ENCODE measurements at places on chromosomes 5 and 9. TPM values are rescaled to one million over a fixed set of nuclear protein-coding genes. Genes with fewer than 3 reads are reported as not detected.

- peak; percentile 67 for DNase-seq
Measured at GRCh38 chr5:141783005-141783946, 94.9 kb downstream of the PCDH1 start.

- no peak for DNase-seq
Measured at GRCh38 chr9:135299239-135299590, 180.4 kb upstream of the PPP1R26 start.

Gene NMUR2
- not detected for total RNA-seq

DNA sequence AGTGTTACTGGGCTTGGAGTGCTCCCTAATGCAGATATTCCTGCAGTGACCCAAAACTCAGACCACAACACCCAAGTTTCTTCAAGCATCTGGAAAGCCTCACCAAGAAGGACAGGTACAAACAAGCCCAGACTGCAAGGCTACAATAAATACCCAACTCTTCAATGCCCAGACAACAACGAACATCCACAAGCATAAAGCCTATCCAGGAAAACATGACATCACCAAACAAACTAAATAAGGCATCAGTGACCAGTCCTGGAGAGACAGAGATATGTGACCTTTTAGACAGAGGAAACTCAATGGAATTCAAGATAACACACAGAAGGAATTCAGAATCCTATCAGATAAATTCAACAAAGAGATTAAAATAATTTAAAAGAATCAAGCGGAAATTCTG, 605.6 kb downstream of the PDE4D start:
- DNase-seq: no peak

Gene ELP1
- 46.3 TPM for total RNA-seq

Gene SLC34A3
- not detected for total RNA-seq

DNA sequence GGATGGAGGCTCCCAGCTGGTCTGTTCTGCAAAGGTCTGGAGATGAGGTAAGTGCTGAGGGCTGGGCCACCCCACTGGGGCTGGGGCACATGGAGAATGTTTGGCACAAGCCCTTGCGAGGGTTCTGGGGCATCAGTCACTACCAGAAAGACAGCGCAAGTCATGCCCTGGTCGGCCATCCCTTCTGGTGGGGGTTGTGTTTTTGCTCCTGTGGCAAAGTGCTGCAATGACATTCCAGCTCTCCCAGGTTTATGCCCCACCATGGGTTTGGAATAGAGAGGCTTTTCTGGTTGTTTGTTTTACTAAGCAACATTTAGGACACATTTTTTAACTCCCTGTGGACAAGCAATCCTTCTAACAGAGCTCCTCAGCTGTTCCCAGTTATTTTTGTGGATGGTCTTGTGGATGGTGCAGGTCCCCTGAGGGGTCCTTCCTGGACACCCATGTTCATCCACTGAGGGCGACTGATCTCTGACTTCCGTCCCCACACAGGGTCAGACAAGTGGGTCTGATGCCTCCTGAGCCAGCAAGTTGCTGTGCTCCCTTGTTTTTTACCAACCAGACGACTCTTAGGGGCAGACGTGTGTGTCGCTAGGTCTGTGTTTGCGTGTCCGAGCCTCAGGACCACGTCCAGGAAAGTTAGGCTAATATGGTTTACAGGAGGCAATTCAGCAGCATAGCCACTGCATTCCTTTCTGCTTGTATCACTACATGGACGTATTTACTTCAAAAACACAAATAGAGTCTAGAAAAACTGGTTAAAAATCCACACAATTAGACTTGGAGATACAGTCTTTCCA, 64.9 kb upstream of the ECM2 start:
- DNase-seq: no peak

GRCh38 chr9:112548836-112549595, 62.4 kb downstream of the KIAA1958 start:
- no peak for DNase-seq

- DNase-seq: no peak
Measured at GRCh38 chr5:112776301-112776856, 38.7 kb downstream of the APC start.

- no peak for DNase-seq
Measured at GRCh38 chr9:2120926-2121689, 106.0 kb downstream of the SMARCA2 start.

- no peak for DNase-seq
Measured at GRCh38 chr9:120291050-120291449, 288.9 kb downstream of the CDK5RAP2 start.

Gene SOX30
- total RNA-seq: 1.4 TPM

Gene MYORG
- 7.3 TPM for total RNA-seq

- no peak for DNase-seq
Measured at GRCh38 chr9:112817860-112818203, 67.3 kb downstream of the SNX30 start.

Gene OBP2B
- not detected for total RNA-seq

DNA sequence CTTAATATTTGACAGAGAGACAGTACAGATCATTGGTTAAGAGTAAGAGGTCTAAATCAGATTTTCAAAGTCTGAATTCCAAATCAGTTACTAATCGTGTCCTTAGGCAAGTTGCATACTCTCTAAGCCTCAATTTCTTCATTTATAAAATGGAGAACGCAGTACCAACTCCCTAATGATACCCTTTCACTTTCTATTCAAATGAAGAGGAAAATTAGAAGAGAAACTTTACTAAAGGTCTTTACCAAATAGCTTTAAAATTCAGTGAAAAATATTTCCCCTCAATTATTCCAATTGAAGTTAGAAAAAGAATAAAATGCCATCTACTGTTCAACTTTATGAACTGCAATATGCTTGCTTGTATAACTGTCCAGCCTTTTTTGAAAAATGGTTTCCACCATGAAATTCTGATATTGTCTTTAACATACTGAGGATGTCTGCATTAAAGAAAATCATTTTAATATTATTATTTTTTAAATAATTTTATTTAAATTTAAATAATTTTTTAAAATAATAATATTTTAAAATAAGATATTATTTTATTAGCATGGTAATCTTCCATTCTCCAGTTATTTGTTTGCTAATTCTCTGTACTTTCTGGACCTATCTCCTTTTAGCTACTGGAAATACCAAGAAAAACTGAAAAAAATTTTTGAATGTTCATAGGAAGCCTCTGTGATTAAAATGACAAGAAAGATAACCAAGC, 36.0 kb downstream of the POC5 start:
- peak; percentile 59 for DNase-seq

Gene PPP2R2B
- total RNA-seq: 21.3 TPM

DNA sequence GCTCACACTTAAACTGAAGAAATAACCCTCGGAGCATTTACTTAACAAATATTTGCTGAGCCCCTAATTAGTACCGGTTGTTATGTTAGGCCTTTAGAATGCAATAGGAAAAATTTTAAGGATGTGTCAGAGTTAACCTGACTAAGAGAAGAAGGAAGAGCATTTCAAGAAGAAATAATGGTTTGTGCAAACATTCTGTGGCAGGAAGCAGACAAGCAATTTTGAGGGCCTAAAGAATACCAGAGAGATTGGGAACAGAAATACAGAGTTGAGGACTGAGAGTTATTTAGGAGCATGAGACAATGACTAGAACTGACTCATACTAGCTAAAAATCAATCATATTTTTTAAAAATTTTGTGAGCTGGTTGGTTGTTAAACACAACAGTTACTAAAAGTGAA, 218.8 kb downstream of the PRR16 start:
- DNase-seq: no peak

Gene SLC45A2
- total RNA-seq: not detected

DNA sequence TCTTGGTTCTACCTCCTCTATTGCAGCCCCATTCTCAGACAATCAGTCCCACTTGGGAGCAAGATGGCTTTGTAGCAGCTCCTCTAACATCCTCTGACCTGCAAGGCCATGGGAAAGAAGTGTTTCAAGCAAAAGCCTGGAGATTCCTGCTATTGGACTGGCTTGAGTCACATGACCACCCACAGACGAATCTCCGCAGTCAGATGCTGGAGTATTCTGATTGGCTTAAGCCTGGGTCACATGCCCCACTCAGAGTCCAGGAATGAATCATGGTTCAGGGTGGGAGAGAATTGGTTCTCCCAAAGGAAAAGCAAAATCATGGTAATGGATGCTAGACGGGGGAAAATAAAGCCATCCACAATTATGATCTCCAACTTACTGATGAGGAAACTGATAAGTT, 22.6 kb upstream of the LMX1B start:
- DNase-seq: no peak

Gene KIF4B
- not detected for total RNA-seq

DNA sequence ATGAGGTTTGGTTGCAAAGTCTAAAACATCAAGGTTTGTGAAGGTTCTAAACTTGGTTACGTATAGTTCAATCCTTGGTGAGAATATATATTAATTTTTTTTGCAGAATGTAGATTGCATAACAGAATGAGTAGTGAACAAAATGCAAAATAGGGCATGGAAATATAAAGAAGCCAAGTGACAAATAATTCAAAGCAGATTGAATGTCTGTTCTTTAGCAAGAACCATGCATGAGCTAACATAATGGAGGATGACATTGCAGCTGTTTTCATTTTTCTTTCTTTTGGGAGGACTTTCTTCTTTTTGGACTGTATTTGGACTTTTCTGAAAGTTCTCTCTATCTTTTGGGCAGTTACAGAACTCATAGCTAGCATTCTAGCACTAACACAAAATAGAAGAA, 194.8 kb upstream of the MRPS30 start:
- no peak for DNase-seq

- no peak for DNase-seq
Measured at GRCh38 chr9:89006996-89007967, 16.0 kb downstream of the S1PR3 start.

DNA sequence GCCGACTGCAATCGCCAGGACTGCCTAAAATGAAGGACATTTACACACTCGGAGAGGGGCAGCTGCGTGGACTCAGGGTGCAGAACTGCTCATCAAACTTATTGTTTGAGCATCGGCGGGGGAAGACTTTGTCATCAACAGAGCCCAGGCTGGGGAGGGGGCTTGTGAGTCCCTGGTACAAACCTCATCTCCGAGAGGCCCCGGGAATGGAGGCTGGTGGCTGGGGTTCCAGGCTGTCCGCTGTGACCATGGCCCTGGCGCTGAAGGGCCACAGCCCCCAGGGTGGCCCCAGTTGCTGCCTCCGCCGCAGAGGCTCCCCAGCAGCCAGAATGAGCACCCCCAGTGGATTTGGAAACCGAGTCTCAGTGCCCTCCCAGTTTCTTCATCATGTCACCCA, 46.1 kb upstream of the RNU6ATAC start:
- DNase-seq: no peak

Gene LRRC26
- 0.16 TPM for total RNA-seq

Measured in GM23338 (cell line).